Natural killer cell (primary cell): ENCODE measurements at places on chromosomes 4 and X. TPM values are rescaled to one million over a fixed set of nuclear protein-coding genes. Genes with fewer than 3 reads are reported as not detected.

ZNF732 gene
- total RNA-seq: not detected

SHISA3 gene
- not detected for total RNA-seq

DCHS2 gene
- total RNA-seq: not detected

GPR34 gene
- 0.61 TPM for total RNA-seq

GRCh38 chr4:120526033-120526432 lies 396.5 kb downstream of the PRDM5 start:
- no peaks in the 10 kb centered on the region for H3K27me3 ChIP-seq
- no peaks in the 10 kb centered on the region for H3K36me3 ChIP-seq
- H3K27ac ChIP-seq: no peak overlapping the region
- H3K4me1 ChIP-seq: no peaks in the 10 kb centered on the region
- DNase-seq: no peak

- DNase-seq: peak; percentile 56
- H3K4me3 ChIP-seq: no peak overlapping the region
- no peak overlapping the region for H3K27ac ChIP-seq
- peaks cover 22% of the 10 kb centered on the region for H3K4me1 ChIP-seq
These were observed 28.0 kb downstream of the JAKMIP1 start for GRCh38 chr4:6172093-6172926.

DNA sequence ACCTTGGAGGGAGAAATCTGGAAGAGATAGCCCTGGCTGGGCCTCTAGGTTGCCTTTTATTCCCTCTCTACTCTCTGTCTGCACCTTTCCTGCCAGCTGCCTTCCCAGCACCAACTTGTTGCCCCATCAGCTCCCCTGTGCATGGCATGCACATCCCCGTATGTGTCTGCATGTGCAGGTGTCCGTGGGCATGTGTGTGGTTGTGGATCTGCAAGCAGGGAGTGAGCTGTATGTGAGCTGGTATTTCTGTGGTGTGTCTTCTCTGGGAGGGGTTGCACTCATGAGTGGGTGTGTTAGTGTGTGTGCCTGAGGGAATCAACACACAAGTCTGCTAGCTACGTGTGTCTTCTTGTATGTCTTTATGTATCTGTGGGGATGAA lies 9.9 kb downstream of the L1CAM start:
- no peak overlapping the region for H3K27ac ChIP-seq
- no peaks in the 10 kb centered on the region for H3K36me3 ChIP-seq
- no peak for DNase-seq
- peaks cover 9% of the 10 kb centered on the region for H3K4me1 ChIP-seq
- H3K27me3 ChIP-seq: peaks cover 5% of the 10 kb centered on the region

DNA sequence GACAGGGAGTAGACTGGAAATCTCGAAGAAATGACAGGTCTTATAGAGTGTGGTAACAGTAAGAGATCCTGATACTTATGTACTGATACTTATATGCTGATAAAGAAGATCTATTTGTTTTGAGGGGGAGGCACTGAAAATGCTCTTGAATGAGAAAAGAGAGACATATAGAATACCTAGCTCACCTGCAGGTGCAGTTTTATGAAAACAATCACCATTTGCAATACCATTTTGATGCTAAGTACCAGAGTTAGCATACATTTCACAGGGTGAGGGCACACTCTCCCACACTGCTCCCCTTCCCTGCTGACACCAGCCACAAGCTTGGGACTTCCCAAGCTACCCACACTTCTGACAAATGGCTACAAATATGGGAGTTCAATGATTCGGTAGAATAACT lies 1490.1 kb upstream of the IGFBP7 start:
- DNase-seq: no peak
- no peaks in the 10 kb centered on the region for H3K27me3 ChIP-seq
- no peak overlapping the region for H3K4me3 ChIP-seq
- H3K4me1 ChIP-seq: no peaks in the 10 kb centered on the region

- DNase-seq: no peak
- H3K4me1 ChIP-seq: peaks cover 6% of the 10 kb centered on the region
- H3K27me3 ChIP-seq: no peaks in the 10 kb centered on the region
These were observed 48.5 kb downstream of the SLC9A7 start for GRCh38 chrX:46710425-46710824.

DNA sequence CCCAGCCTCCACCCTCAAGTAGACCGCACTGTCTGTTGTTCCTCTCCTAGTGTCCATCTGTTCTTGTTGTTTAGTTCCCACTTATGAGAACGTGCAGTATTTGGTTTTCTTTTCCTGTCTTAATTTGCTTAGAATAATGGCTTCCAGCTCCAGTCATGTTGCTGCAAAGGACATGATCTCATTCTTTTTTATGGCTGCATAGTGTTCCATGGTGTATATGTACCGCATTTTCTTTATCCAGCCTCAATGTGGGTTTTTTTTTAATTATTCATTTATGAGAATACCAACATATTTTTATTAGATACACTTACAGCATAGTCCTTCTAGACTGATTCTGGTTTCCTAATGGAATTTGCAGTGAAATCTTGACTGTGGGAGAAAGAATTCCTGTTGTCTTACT lies 1.3 kb downstream of the VMA21 start:
- H3K4me1 ChIP-seq: peaks cover 39% of the 10 kb centered on the region
- no peak overlapping the region for H3K27ac ChIP-seq
- H3K27me3 ChIP-seq: no peaks in the 10 kb centered on the region
- no peak overlapping the region for H3K4me3 ChIP-seq
- H3K36me3 ChIP-seq: no peaks in the 10 kb centered on the region

DNA sequence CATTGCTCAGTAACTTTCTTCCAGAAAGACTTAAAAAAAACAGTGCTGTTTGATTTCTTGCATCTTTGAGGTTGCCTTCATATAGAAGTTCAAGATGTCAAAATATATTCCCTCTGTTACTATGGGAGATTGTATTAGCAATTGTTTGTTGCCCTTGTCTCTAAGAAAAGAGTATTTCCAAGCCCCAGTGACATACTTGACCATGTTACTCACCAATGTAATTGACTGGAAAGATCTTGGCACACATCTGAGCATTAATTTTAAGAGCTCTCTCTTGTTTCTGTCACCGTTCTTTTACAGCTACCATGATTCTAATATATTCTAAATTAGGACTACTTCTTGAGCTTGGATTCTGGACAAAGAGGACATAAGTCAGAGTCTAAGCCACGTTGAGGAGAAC lies 902.7 kb upstream of the EPHA5 start:
- no peaks in the 10 kb centered on the region for H3K36me3 ChIP-seq
- H3K4me1 ChIP-seq: no peaks in the 10 kb centered on the region
- no peak overlapping the region for H3K4me3 ChIP-seq
- DNase-seq: no peak
- no peak overlapping the region for H3K27ac ChIP-seq

DNA sequence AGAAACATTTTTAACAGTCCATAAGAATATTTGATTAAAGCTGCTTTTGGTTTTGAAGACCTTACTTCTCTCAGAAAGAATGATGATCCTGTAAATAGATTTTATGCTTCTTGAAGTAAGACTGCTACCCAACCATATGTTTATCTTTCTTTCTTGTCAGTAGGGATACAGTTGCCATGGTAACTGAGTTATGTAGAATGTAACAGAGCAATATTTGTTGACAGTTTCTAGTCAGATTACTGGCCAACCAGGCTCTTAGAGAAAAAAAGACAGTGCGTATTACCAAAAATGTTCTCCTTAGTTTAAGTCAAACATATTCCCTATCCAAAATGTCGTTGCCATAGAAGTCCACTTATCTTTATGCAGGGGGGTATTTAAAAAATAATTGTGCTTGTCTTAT lies 456.8 kb downstream of the PRR32 start:
- no peak overlapping the region for H3K27ac ChIP-seq
- H3K4me3 ChIP-seq: no peak overlapping the region
- H3K27me3 ChIP-seq: no peaks in the 10 kb centered on the region

DNA sequence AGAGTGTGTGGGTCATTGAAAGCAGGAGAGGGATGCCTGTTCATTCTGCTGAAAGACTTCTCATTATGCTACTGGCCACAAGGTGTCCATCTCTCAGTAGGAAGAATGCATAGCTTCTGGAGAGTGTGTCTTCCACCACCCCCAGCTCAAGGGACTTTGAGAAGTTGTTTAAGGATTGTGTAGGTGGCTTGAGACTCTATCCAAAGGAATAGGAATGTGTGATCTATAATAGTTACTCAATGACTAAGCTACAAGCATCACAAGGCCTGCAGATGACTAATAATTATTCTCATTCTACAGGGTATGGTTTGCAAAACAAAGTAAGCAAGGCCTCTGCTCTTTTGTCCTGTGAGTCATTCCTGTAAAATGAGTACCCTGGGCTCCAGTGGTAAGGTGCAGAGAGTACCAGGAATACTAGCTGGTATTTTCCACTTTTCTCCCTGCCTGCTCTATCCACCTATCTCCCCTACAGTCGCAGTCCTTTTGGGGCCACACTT lies 279.8 kb upstream of the BOD1L1 start:
- DNase-seq: no peak
- no peaks in the 10 kb centered on the region for H3K36me3 ChIP-seq
- H3K4me1 ChIP-seq: no peaks in the 10 kb centered on the region
- no peak overlapping the region for H3K27ac ChIP-seq
- no peaks in the 10 kb centered on the region for H3K27me3 ChIP-seq

- H3K4me3 ChIP-seq: peak overlapping the region; percentile 39
- DNase-seq: no peak
- H3K27ac ChIP-seq: no peak overlapping the region
- peaks cover 32% of the 10 kb centered on the region for H3K4me1 ChIP-seq
These were observed 60.4 kb upstream of the BCOR start for GRCh38 chrX:40158036-40158706.
